ENCODE measurements at places on chromosomes 11 and 22. TPM values are rescaled to one million over a fixed set of nuclear protein-coding genes. Genes with fewer than 3 reads are reported as not detected.

The CARD18 gene
- 3.0 TPM for polyA plus RNA-seq

The RAG2 gene
- not detected for polyA plus RNA-seq

The PTGDR2 gene
- polyA plus RNA-seq = 0.26 TPM

The FXYD6 gene
- polyA plus RNA-seq = 3.4 TPM

The TMA7B gene
- polyA plus RNA-seq = not detected

The LSP1 gene
- 23.7 TPM for polyA plus RNA-seq

The BMAL1 gene
- 9.2 TPM for polyA plus RNA-seq

The CHRNA10 gene
- 0.66 TPM for polyA plus RNA-seq

The TKFC gene
- polyA plus RNA-seq = 23.9 TPM

The PGM2L1 gene
- 0.51 TPM for polyA plus RNA-seq

The FAM180B gene
- not detected for polyA plus RNA-seq

The NAALADL1 gene
- polyA plus RNA-seq = 3.0 TPM

The AKIP1 gene
- 17.8 TPM for polyA plus RNA-seq

The HEPN1 gene
- not detected for polyA plus RNA-seq

The SPA17 gene
- polyA plus RNA-seq = 7.8 TPM

The IRAG1 gene
- polyA plus RNA-seq = 5.7 TPM

The B3GAT3 gene
- 25.4 TPM for polyA plus RNA-seq

The TBX10 gene
- not detected for polyA plus RNA-seq

The CREB3L1 gene
- polyA plus RNA-seq = 0.60 TPM

The TUBA8 gene
- polyA plus RNA-seq = 0.98 TPM

The USP2 gene
- 4.9 TPM for polyA plus RNA-seq

The ARHGEF17 gene
- polyA plus RNA-seq = 8.2 TPM

The RAG1 gene
- polyA plus RNA-seq = 0.18 TPM

The OR2D2 gene
- polyA plus RNA-seq = not detected

The PLAAT3 gene
- polyA plus RNA-seq = 3.1 TPM

The SERPIND1 gene
- polyA plus RNA-seq = 0.06 TPM

The RASL10A gene
- 0.48 TPM for polyA plus RNA-seq

The AIFM3 gene
- 1.1 TPM for polyA plus RNA-seq

The GAL3ST1 gene
- polyA plus RNA-seq = 0.15 TPM

The TECTA gene
- 0.09 TPM for polyA plus RNA-seq

The GVQW3 gene
- polyA plus RNA-seq = 0.16 TPM

The MUC5AC gene
- 0.08 TPM for polyA plus RNA-seq

The DSCAML1 gene
- polyA plus RNA-seq = 0.04 TPM

The OR8A1 gene
- polyA plus RNA-seq = not detected

The CALCA gene
- polyA plus RNA-seq = not detected

The TUG1 gene
- polyA plus RNA-seq = 24.7 TPM

The EXT2 gene
- polyA plus RNA-seq = 13.5 TPM

Measured in esophagus (tissue), 2 donors.